Smooth muscle cell of the brain vasculature (primary cell): ENCODE measurements at places on chromosomes 5 and 9.

- no peak for DNase-seq
Observed at GRCh38 chr5:74064225-74064624, 438.2 kb downstream of the ARHGEF28 start.

GRCh38 chr5:10885026-10885425 lies 124.0 kb upstream of the DAP start:
- no peak for DNase-seq

- no peak for DNase-seq
Observed at GRCh38 chr5:143279698-143280097, 123.8 kb downstream of the NR3C1 start.

GRCh38 chr9:127075624-127076372 lies 46.6 kb downstream of the ANGPTL2 start:
- no peak for DNase-seq

GRCh38 chr9:20307621-20308020 lies 314.7 kb downstream of the MLLT3 start:
- DNase-seq = no peak

GRCh38 chr5:5373351-5373989 lies 49.0 kb upstream of the ICE1 start:
- no peak for DNase-seq

DNA sequence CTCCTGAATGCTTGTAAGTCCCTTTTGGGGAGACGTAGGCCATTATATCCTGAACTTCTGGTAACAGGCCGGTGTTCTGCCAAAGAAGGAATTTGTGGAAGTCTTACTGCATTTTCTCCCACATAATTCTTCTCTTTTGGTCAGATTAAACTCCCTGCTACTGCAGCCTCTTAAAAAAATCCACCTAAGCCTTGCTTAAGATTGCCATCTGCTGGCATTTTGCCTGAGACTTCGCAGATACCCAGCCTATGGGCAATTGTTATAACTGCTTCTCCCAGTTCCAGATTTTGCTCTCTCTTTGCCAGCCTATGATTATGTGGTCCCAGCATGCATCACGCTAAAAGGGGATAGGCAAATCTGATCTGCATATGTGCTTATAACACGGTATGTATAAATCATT lies 391.6 kb upstream of the CHD1 start:
- DNase-seq = no peak

- DNase-seq = no peak
Observed at GRCh38 chr9:16519001-16519400, 351.5 kb downstream of the BNC2 start.

GRCh38 chr5:50958852-50959457 lies 292.5 kb downstream of the PARP8 start:
- DNase-seq = peak; percentile 10

DNA sequence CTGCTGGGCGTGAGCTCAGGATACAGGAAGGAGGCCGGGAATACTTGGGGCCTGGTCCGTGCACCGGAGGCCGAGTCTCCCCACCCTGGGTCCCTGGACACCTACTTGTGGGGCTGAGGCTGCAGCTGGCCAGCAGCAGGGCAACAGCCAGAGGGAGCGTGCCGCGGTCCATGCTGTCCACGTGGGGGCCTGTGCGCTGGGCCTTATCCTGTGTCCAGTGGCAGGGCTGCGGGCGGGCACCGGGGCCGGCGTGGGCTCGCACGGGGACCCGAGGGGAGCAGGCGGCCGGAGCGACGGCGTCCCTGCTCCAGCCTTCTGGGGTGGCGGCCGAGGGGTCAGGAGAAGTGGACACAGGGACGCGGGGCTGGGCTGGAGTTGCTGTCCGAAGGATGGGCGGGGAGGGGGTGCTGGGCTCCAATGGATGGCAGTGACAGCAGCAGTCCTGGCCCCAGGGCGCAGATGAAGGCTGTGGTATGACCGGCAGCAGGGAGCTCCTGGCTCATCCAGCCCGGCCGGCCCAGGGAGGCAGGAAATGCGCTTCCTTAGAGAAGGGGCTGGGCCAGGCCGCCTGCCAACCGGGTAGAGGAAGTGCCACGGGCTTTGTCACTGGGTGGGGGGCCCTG lies at the start of gene ENG:
Gene ENG, minus strand, starts transcription at position 475 of the 623 bp plus-strand sequence. Its CDS starts 303 bp downstream, at position 172.
- no peak for DNase-seq

GRCh38 chr5:128539038-128539429 lies 989 bp upstream of the FBN2 start:
- no peak for DNase-seq

DNA sequence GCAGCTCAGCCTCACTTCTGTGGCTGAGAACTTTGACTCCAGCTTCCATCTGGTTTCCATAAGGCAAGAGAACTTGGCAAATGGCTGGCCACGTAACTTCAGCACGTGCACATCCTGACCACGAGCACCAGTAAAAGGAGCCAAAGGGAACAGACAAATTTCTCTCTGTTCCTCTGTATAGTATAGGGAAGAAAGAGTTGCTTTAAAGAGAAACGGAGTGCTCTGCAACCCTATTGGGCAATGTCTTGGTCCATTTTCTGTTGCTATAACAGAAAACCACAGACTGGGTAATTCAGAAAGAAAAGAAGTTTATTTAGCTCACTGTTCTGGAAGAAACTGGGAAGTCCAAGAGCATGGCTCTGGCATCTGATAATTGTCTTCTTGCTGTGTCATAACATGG lies 558.7 kb downstream of the ACTL7B start:
- no peak for DNase-seq

DNA sequence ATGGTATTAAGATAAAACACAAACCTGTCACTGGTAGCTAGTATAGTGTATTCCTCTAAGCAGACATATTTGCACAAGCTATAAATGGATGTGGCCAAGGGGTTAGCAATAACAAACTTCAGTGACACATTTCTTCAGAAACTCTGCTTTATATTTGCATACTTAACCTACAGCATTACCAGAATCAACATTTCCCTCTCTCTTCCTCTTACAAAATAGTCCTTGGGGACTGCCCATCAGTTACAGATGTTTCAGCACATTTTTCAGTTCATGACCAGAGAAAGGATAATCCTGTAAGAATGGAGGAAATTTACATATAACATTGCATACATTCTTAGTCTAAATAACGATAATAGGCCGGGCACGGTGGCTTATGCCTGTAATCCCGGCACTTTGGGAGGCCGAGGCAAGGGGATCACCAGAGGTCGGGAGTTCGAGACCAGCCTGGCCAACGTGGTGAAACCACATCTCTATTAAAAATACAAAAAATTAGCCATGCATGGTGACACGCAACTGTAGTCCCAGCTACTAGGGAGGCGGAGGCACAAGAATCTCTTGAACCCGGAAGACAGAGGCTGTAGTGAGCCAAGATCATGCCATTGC lies 25.3 kb upstream of the SLC1A1 start:
- DNase-seq = no peak

DNA sequence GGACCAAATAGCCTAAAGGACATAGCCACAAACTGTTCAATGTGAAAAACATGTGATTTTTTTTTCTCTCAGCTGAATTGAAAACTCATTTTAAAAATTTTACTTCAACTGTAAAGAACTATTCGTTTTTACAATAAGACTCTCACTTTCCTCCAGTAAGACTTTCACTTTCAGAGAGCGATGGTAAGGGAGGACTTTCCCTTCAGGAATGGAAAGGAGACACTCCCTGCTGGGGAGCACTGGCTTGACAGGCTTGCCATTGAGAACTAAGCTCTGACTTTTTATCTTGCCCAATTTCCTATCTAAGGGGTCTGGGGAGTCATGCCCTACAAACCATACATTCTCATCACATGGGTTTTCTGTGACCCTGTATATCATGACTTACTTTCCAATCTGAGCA lies 186.7 kb downstream of the CFAP90 start:
- no peak for DNase-seq

GRCh38 chr9:93937193-93937592 lies 18.0 kb downstream of the BARX1 start:
- no peak for DNase-seq

GRCh38 chr9:33225319-33226147 lies 14.4 kb upstream of the SPINK4 start:
- peak; percentile 69 for DNase-seq
